Effector memory CD4-positive, alpha-beta T cell (primary cell): ENCODE measurements at places on chromosomes 11 and 22.

GRCh38 chr11:125404811-125405790, 91.0 kb downstream of the FEZ1 start:
- DNase-seq: peak; percentile 15

DNA sequence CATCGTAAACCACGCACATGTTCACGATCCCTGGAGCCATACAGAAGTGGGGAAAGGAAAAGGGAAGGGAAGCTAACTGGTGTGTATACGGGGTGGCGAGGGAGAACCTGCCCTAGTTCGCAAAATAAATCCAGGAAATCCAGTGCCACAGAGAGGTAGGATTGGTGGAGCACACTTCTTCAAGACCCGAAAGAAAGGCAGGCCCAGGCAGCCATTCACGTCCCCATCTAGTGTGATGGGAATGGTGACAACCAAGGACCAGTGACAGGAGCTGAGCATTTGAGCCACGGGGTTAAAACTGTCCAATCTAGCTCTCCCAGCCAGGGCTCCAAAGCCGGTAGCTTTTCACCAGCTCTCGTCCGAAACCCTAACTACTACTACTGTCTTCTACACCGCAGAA, 53.7 kb downstream of the IGSF9B start:
- DNase-seq: no peak

DNA sequence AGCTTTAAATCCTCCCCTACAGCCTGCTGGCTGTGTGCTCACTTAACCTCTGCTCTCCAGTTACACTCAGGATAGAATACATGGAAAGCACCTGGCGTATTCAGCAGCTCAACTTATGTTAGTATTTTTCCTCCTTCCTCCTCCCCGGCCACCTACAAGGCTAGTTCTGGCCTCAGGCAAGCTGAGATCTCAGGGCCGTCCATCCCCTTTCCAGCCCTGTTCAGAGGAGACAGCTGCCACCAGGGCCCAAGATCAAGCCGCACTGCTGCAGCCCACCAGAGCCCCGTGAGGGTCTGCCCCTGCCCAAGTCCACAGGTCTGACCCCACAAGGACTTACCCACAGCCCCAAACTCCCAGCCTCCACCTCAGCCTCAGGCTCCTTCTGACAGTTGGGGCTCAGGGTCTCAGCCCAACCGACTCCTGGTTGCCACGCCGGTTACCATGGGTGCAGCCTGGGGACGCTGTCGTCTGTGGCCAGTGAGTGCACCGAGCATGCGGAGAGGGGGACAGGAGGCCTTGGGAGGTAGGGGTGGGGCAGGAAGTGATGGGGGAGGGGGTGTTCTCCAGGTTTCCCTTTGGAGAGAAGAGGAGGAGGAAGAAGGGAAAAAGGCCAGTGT, at the start of gene C11orf16:
C11orf16 (minus strand) TSS at position 384 of the 617 bp plus-strand sequence. CDS start 639 bp downstream, outside the sequence.
- no peak for DNase-seq

DNA sequence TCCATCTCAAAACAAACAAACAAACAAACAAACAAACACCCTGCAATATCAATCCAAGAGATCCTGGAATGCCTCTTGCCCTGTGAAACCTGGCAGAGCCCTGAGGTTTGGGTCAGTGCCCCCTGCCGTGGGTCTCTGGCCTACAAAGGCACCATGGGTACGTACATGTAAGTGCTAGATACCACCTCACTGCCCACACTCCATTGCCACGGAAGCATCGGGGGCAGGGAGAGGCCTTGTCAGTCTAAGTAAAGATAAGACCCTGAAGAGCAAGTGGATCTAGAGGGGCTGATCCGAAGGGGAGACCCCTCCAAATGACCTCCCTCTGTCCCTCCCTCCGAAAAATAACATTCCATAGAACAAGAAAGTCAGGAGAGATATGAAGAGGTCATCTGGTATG, 2.0 kb upstream of the MIEF1 start:
- DNase-seq: no peak

GRCh38 chr22:27344546-27344945, 457.0 kb downstream of the MN1 start:
- no peak for DNase-seq

GRCh38 chr11:126431401-126432064, 76.0 kb downstream of the ST3GAL4 start:
- no peak for DNase-seq

DNA sequence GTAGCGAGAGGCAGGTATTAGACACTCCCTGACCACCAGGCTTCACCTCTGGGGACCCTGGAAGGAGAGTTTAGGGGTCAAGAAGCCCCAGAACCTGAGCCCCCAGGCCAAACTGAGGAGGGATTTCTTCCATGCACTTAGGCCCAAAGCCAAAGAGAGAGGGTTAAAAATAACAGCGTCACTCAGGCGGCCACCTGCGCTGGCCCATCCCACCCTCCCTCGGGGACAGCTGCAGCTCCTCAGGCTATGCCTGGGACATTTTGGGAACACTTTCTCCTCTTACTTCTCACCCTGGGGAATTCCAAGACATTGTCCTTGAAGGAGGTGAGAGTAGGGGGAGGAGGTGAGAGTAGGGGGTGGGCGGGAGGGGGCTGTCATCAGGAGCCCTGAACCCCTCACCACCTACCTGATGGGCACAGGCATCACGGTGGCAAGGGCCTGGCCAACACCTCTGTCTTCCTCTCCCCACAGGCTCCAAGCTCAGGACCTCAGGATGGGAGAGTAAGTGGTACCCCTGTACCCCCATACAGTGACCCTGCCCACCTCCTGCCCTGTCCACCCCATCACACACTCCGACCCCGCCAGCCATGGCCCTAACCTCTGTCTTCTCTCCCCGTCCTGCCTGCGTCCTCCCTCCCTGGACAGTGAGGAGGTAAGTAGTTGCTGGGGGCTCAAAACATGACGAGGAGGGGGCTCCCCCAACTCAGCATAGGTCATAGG, 583 bp downstream of the TNNI2 start:
- DNase-seq: no peak

DNA sequence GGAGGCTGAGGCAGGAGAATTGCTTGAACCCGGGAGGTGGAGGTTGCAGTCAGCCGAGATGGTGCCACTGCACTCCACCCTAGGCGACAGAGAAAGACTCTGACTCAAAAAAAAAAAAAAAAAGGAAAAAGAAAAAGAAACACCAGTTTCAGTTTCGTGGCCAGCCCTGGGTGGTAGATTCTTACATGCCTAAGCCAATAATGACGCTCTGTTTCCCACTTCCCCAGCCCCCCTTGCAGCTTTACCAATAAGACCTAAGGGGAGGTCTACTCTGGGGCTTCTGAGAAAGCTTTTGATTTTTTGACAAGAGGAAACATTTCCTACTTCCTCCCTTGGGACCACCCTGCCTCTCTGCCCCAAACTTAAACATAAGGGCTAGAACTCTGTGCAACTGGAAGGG, 30.0 kb upstream of the PTPRJ start:
- peak; percentile 12 for DNase-seq

GRCh38 chr11:116130122-116130521, 625.9 kb upstream of the CADM1 start:
- no peak for DNase-seq

DNA sequence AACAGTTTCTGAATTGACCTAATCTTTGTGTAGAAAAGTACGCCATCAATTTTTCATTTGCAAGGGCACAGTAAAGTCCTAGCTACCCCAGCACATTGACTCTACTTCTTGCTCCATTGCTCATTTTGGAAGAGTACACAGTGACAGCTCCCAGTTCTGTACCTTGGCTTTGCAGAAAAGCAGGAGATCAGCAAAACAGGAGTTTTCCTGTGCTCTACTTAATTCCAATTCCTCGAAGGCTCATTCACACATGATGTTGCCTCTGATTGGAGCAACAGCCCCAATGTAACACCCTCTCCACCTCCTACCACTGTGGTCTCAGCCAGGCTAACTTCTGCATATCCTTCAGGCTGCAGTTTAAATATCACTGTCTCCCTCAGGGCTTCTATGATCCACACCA, 118.7 kb downstream of the PAX6 start:
- DNase-seq: no peak

GRCh38 chr11:64846998-64847666, 2.7 kb upstream of the CDC42BPG start:
- DNase-seq: peak; percentile 89
